NCI-H2227 treated with DMSO at 0.1 percent for 48 hours (cell line): ENCODE measurements at places on chromosomes 5 and 9.

GRCh38 chr9:91143642-91144041 lies 218.1 kb downstream of the AUH start:
- no peak for DNase-seq

- no peak for DNase-seq
These were observed 75.7 kb upstream of the NFIB start for GRCh38 chr9:14389657-14390056.

GRCh38 chr9:27059907-27060306 lies 49.1 kb upstream of the TEK start:
- no peak for DNase-seq

- no peak for DNase-seq
These were observed 9.9 kb upstream of the SHOC1 start for GRCh38 chr9:111804636-111805035.

- no peak for DNase-seq
These were observed 324.9 kb upstream of the IRX4 start for GRCh38 chr5:2207416-2208238.

DNA sequence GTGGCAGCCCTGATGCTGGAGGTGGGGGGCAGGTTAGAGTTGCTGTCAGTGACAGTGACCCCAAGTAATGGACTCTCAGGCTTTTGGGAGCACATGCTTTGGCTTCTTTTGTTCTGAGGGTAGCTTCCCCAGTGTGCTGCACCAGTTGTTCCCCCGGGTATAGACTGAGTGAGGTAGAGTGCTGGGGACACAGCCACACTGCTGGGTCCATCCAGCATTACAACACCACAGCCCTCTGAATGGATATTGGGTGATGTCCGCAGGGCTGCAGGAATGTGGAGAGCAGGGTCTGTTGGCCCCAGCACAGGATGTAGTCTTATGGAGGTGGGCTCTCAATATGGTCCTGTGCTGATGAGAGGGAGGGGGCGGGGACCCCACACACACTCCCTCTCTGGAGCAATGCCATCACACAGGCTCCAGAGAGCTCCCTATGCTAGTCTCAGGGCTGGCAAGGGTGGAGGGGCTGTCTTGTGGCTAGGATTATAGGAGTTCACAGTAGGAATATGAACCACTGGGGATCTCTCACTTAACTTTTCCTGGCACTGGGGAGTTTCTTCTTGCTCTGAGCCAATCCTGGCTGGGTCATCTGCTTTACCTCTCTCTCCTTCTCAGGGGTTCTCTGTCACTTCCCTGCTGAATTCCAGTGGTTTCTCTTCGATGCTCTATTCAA lies 20.7 kb downstream of the OSMR start:
- no peak for DNase-seq
